Urothelium cell line (cell line): ENCODE measurements at places on chromosomes 4 and X.

GRCh38 chrX:11557120-11557519, 108.6 kb downstream of the ARHGAP6 start:
- peak; percentile 8 for DNase-seq

GRCh38 chrX:10512741-10513140, 107.6 kb downstream of the MID1 start:
- no peak for DNase-seq

DNA sequence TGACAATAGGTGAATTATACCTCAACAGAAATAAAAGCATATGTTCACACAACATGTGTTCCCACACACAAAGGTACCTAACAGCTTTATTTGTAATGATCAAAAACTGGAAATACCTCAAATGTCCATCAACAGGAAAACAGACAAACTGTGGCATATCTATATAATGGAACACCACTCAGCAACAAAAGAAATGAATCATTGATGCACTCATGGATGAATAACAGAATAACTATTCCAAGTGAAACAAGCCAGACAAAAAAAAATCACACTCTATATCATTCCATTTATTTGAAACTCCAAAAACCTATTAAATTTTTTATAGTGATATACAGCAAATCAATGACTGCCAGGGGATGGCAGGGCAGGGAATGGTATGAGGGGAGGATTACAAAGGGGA, 148.1 kb downstream of the PLS3 start:
- no peak for DNase-seq

- no peak for DNase-seq
Observed at GRCh38 chr4:173426064-173426463, 27.1 kb upstream of the SCRG1 start.

DNA sequence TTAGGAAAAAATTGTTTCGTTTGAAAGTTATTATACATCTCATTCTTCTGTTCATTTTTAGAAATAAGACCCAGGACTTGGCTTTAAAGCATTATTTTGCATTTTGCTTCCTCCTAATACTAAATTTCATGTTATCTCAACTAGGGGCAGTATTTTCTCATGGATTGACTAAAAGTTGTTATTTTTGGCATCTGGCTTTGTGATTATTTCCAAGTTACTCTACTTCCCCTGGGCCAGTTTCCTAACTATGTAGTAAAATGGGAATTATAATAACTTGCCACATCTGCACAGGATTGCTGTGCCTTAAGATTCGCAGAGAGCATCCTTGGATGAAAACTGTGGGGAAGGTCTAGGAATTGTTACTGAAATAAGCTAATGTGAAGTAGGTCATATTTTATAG, 3.0 kb downstream of the RBPJ start:
- no peak for DNase-seq

DNA sequence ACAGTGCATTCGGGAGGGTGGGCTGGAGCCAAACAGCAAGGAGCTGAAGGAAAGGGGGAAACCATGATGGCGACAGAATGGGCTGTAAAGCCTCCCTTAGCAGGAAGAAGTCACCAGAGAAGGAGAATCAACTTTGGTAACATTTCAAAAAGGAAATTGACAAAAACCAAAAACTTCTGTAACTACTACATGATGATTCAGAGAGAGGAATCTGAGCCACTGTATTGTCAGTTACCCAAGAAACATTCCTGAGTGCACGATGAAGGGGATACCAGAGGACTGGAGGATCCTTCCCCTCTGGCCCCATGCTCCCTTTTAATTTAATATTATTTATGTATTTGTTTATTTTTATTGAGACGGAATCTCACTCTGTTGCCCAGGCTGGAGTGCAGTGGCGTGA, 26.3 kb downstream of the PDHA1 start:
- no peak for DNase-seq

GRCh38 chr4:48093991-48094416, 40.0 kb downstream of the TXK start:
- DNase-seq = peak; percentile 71

DNA sequence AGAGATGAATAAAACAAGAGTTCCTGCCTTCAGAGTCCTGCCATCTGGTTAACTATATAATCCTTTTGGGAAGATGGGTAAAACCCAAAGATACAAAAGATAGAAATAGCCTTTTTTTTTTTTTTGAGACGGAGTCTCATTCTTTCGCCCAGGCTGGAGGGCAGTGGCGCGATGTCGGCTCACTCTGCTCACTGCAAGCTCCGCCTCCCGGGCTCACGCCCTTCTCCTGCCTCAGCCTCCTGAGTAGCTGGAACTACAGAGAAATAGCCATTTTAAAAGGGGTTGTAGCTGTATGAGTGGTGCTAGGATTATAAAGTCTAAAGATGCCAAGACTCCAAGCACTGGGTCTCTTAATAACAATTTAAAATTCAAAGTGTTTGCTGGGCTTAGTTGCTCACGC, 97.2 kb downstream of the KDR start:
- no peak for DNase-seq

- DNase-seq = peak; percentile 77
Observed at GRCh38 chrX:2677764-2678163, 13.3 kb upstream of the CD99 start.

DNA sequence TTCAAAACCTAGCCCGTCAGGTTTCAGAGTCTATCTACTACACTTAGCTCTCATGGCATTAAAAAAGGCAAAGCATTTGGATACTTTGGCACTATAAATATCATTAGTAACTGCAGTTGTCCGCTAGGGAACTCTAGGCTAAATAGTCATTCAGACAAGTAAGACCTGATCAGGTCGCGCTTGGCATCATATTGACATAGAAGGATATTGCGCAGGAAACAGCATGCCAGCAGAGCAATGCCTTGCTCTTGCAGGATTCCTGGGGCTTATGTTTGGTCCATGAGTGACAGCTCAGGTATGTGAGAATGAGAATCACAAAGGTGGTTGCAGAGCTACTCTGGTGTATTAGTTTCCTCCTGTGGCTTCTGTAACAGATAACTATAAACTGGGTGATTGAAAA, 62.7 kb downstream of the KDM6A start:
- DNase-seq = no peak

DNA sequence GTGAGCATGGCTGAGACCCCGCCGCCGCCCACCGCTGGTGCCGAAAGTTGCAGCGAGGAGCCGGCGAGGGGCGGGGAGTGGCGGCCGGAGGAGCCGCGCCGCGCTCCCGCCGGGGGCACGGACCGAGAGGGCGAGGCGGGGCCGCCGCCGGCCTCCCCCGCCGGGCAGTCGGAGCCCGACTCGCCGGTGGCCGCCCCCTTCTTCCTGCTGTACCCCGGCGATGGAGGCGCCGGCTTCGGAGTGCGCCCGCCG, 16.5 kb downstream of the UTP3 start:
- no peak for DNase-seq

- DNase-seq = no peak
Observed at GRCh38 chr4:42050516-42051249, 60.4 kb downstream of the SLC30A9 start.

DNA sequence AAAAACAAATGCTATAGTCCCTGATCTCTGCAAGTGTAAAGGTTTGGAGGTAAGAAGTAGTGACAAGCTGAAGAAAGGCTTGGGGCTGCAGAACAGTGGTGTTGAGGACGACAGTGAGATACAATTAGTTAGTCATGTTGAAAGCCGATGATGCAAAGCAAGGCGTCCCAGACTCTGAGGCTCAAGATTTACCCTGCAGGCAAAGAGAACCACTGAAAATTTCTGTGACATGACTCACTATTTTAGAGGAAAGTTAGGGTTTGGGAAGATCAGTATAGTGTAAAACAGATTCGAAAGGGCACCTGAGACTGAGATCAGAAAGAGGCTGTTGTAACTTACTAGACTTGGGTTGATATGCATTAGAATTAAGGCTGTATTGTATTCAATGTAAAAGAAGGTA, 281.3 kb upstream of the FTHL17 start:
- DNase-seq = peak; percentile 11

- DNase-seq = no peak
Observed at GRCh38 chr4:157977086-157977485, 195.7 kb downstream of the GASK1B start.

GRCh38 chr4:27016551-27016950, 155.9 kb downstream of the STIM2 start:
- no peak for DNase-seq

DNA sequence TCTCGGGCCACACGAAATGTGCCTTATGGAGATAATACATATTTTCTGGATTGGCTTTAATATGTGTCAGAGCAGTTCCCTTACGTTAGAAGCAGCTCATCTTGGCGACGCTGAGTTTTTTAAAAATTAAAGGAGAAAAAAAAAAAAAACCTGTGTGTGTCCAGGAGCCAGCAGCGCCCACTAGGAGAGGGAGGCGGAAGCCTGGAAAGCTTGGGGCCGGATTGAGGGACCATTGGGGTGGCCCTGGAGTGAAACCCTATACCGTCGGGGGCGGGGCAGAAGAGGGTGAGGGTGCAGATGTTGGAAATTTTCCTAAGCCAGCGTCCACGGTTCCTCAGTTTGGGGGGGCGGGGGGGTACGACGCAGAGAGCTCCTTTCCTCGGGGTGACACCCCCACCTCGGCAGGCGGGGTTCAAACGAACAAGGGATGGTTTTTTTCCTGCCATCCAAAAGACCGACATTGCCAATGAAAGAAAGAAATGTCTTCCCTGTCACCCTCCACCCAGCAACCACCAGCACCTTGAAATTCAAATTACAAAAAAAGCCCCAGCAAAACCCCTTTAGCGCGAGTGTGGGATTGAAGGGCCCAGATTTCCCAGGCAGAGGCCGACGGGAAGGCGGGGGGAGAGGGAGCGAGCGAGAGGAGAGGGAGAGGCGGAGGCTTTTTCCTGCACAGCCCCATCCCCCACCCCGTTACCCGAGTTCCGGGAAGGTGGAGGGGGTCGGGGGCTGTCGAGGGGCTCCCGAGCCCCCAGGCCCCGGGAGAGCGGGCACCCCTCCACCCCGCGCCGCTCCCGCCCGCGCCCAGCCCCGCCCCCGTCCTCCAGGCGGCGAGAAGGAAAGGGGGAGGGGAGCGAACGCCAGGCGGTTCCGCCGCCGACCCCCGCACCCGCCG, 859 bp downstream of the SMARCA1 start:
- peak; percentile 46 for DNase-seq

GRCh38 chrX:97938706-97939105, 1055.0 kb downstream of the RPA4 start:
- DNase-seq = no peak

DNA sequence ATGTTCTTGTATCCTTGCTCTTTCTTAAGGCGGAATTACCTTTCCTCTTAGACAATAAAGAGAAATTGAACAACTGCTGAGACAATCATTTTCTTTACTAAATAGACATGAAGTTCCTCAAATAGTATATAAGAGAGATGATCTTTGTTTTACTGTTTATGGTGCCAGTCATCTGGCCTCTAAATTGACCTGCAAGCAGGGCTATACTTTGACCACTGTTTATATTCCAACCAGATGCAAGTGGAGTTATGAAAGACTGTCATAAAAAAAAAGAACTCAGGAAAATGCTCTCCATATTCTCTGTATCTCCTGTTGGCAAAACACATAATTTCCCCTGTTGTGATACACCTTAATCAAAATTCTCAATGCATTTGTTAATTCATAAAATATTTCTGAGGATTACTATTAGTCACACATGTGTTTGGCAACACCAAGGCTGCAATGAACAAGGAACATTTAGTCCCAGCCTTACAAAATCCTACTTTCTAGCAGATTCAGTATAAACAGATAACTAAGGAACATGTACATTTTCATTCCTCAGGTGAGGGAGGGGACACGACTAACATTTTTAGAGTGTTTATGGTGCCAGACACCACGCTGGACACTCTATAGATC, 562.3 kb downstream of the KCNIP4 start:
- no peak for DNase-seq

DNA sequence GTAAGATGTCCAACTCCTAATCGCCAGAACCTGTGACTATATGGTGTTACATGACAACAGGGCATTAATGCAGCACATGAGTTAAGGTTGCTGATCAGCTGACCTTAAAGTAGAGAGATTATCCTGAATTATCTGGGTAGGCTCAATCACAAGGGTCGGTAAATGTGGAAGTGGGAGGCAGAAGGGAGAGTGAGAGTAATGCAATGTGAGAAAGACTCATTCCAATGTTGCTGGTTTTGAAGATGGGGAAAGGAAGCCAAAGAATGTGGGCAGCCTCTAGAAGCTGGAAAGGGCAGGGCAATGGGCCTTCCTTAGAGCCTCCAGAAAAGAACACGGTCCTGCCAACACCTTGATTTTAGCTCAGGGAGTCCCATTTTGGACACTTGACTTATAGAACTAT, 67.4 kb downstream of the STX18 start:
- DNase-seq = no peak

GRCh38 chr4:88600176-88600838, 8.0 kb downstream of the HERC3 start:
- DNase-seq = no peak

DNA sequence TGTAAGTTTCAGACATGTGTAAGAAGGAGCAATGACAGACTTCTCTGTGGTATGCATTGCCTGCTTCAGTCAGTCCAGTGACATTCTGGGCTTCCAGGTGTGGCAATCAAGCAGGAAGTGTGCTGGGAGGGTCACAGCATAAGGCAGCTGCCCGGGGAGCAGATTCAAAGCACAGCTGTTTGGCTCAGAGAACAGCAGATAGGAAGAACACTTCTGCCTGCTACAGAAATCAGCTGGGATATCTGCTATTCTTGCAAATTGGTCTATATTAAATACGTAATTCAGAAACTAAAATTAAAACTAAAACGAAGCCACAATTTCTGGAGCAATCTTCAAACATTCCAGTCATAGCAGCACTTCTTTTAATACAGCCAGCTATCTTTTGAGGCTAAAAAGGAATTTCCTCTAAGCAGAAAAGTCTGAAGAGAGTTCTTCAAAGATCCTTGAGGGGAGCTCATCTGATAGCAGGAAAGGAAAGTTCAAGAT, 47.5 kb upstream of the GALNT7 start:
- peak; percentile 39 for DNase-seq

GRCh38 chrX:14865201-14865600, 7.7 kb downstream of the FANCB start:
- no peak for DNase-seq

- no peak for DNase-seq
Observed at GRCh38 chr4:88979276-88979675, 77.7 kb downstream of the FAM13A start.

DNA sequence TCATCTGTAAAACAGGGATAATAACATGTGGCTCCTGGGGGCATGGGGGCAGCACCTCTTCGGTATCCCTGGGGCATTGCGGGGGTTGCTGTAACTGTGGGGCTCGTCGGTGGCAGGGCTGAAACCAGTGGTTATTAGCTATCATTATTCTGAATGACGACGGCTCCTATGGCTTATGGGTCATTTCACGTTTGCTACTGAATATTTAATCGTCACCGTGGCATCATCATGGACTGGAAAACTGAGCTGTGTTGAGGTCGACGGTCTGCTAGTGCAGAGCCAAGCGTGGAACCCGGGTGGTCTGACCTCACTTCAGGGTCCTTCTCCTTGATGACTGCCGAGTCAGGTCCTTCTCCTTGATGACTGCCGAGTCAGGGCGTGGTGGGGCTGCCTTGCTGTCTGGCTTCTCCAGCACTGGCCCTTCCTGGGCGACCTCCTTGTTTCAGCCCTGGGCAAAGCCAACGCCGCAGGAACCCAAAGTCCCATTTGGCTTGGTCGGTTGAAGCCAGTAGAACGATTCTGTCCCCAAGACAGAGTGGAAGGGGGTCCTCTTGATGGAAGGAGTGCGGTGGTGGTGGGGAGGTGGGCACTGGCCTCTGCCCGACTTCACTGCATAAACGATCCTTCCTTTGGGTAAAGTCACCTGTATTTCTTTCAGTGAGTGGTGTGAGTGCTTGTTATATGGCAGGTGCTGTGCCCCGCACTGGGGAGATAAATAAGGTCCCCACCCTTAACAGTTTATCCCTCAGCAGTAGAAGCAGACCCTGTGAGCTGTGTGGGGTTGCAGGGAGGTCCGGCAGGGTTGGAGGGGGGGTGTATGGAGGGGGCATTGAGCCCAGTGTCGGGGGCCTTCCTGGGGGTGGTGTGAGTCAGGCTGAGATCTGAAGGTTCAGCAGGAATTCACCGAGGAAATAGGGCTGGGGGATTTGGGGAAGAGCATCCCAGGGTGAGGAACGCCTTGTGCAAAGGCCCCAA, 40.8 kb downstream of the PSAPL1 start:
- no peak for DNase-seq
